ENCODE measurements at places on chromosomes 7 and 10. TPM values are rescaled to one million over a fixed set of nuclear protein-coding genes. Genes with fewer than 3 reads are reported as not detected.

The CNPY1 gene
- not detected for total RNA-seq

The POLR2J2 gene
- 1.9 TPM for total RNA-seq

The HTR7 gene
- total RNA-seq: 0.32 TPM

The IFIT3 gene
- total RNA-seq: 100 TPM

The SUN3 gene
- not detected for total RNA-seq

The NOS3 gene
- total RNA-seq: 26.4 TPM

The CADPS2 gene
- 47.7 TPM for total RNA-seq

Data from epithelial cell of umbilical artery (primary cell).